ENCODE measurements at places on chromosomes 16 and 17.
A peak's percentile ranks its signal among the peaks of the same experiment; 100 is the strongest.

DNA sequence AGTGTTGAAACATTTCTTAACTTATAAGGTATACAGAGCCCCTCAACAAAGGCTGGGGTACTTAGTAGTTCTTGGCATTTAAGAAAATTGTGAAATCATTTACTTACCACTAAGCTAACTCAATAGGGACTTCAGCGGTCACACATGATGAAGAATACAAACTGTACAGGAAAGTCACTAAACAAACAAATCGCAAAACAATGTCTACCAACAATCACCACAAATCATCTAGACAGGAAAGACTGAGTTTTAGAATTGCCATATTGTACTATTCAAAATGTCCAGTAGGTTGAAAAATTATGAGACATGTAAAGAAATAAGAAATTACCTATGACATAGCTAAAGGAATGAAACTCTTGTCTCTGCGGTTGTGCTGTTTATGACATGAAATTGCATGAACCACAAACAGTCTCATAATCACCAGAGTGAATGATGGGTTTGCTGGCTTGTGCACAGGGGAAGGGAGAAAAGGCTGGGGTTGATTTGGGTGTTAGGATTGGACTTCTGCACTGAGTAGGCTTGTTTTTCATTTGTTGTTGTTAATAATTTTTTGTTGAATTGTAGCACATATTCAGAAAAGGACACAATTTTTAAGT, 441.1 kb upstream of the MON1B start:
- no peak overlapping the region for H3K27ac ChIP-seq
- DNase-seq = peak; percentile 22

GRCh38 chr16:57422026-57422944, 17.7 kb downstream of the CCL17 start:
- H3K27me3 ChIP-seq = no peaks in the 10 kb centered on the region
- H3K4me3 ChIP-seq = no peak overlapping the region

DNA sequence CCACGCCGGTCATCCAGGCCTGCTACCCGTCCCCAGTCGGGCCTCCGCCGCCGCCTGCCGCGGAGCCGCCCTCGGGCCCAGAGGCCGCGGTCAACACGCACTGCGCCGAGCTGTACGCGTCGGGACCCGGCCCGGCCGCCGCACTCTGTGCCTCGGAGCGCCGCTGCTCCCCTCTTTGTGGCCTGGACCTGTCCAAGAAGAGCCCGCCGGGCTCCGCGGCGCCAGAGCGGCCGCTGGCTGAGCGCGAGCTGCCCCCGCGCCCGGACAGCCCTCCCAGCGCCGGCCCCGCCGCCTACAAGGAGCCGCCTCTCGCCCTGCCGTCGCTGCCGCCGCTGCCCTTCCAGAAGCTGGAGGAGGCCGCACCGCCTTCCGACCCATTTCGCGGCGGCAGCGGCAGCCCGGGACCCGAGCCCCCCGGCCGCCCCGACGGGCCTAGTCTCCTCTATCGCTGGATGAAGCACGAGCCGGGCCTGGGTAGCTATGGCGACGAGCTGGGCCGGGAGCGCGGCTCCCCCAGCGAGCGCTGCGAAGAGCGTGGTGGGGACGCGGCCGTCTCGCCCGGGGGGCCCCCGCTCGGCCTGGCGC, 2.4 kb downstream of the HIC1 start:
- H3K4me3 ChIP-seq = no peak overlapping the region
- H3K27me3 ChIP-seq = peaks cover 2% of the 10 kb centered on the region
- H3K27ac ChIP-seq = peak overlapping the region; percentile 83
- peak; percentile 53 for DNase-seq

GRCh38 chr16:84086341-84086740, 30.4 kb downstream of the MBTPS1 start:
- no peak overlapping the region for H3K27ac ChIP-seq
- no peak for DNase-seq
- H3K4me1 ChIP-seq = no peaks in the 10 kb centered on the region
- H3K27me3 ChIP-seq = no peaks in the 10 kb centered on the region
- H3K36me3 ChIP-seq = peaks cover 15% of the 10 kb centered on the region
- H3K4me3 ChIP-seq = no peak overlapping the region

GRCh38 chr16:86217001-86217890, 293.1 kb upstream of the FOXF1 start:
- no peaks in the 10 kb centered on the region for H3K27me3 ChIP-seq
- H3K4me1 ChIP-seq = peaks cover 53% of the 10 kb centered on the region
- no peaks in the 10 kb centered on the region for H3K36me3 ChIP-seq
- no peak overlapping the region for H3K27ac ChIP-seq

DNA sequence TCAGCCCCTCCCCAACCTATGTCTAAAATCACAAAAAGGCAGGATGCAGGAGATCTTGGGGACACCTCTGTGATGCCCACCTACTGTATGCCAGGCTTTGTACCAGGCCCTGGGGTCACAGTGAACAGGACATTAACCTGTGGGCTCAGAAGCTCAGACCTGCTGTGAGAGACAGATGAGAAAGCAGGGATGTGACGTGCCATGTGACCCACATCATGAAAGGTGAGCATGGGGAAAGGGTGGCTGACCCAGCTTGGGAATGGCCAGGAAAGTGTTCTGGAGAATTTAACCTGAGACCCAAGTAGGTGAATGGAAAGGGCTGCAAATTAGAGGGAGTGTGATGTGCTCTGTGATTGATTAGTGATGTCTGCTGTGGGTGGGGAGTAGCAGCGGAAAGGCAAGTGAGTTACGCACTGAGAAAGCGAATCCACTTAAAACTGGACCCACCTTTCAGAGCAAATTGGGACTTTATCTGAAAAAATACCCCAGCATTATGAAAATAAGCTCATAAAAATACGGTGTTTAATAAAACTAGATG, 132.2 kb downstream of the IRF8 start:
- no peaks in the 10 kb centered on the region for H3K36me3 ChIP-seq
- H3K4me3 ChIP-seq = no peak overlapping the region
- peaks cover 2% of the 10 kb centered on the region for H3K4me1 ChIP-seq
- H3K27me3 ChIP-seq = no peaks in the 10 kb centered on the region
- no peak overlapping the region for H3K27ac ChIP-seq

- no peak for DNase-seq
- H3K27me3 ChIP-seq = no peaks in the 10 kb centered on the region
- no peak overlapping the region for H3K27ac ChIP-seq
Observed at GRCh38 chr16:85822145-85822544, 22.6 kb downstream of the COX4I1 start.

- no peaks in the 10 kb centered on the region for H3K27me3 ChIP-seq
- no peak overlapping the region for H3K27ac ChIP-seq
- H3K4me3 ChIP-seq = no peak overlapping the region
- no peaks in the 10 kb centered on the region for H3K4me1 ChIP-seq
Observed at GRCh38 chr16:17260276-17260849, 210.4 kb downstream of the XYLT1 start.

- peak; percentile 46 for DNase-seq
- H3K36me3 ChIP-seq = peaks cover 29% of the 10 kb centered on the region
- no peaks in the 10 kb centered on the region for H3K27me3 ChIP-seq
Observed at GRCh38 chr16:57653936-57654335, 14.2 kb upstream of the ADGRG3 start.

GRCh38 chr17:46120078-46120477, 73.2 kb downstream of the KANSL1 start:
- peaks cover 40% of the 10 kb centered on the region for H3K4me1 ChIP-seq
- H3K27ac ChIP-seq = peak overlapping the region; percentile 53
- no peaks in the 10 kb centered on the region for H3K36me3 ChIP-seq
- no peak overlapping the region for H3K4me3 ChIP-seq
- DNase-seq = no peak

DNA sequence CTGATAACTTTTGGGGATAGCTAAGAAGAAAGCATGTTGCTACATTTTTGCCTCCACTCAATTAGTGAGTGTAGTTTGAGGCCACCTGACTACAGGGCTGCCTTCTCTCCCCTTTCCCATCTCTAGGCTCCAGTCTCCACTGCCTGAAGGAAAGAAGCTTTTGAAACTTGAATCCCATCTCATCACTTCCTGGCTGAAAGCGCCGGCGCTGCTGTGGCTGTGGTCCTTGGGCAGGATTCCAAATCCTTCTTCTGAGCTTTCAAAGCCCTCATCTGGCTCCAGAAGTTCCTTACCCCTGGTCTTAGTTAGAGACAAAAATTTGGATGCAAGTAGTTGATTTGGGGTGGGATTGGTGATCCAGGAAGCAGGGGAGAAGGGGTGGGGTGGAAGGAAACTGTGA, 119.4 kb downstream of the FOXL1 start:
- no peaks in the 10 kb centered on the region for H3K36me3 ChIP-seq
- H3K4me3 ChIP-seq = no peak overlapping the region
- no peak overlapping the region for H3K27ac ChIP-seq
- no peaks in the 10 kb centered on the region for H3K27me3 ChIP-seq
- DNase-seq = peak; percentile 88
- no peaks in the 10 kb centered on the region for H3K4me1 ChIP-seq

GRCh38 chr16:88882358-88883030, 16.0 kb upstream of the PABPN1L start:
- H3K27ac ChIP-seq = no peak overlapping the region
- no peaks in the 10 kb centered on the region for H3K4me1 ChIP-seq
- H3K36me3 ChIP-seq = peaks cover 9% of the 10 kb centered on the region
- H3K4me3 ChIP-seq = no peak overlapping the region
- DNase-seq = no peak

- no peak overlapping the region for H3K4me3 ChIP-seq
- no peaks in the 10 kb centered on the region for H3K36me3 ChIP-seq
- H3K27me3 ChIP-seq = peaks cover 2% of the 10 kb centered on the region
- H3K4me1 ChIP-seq = no peaks in the 10 kb centered on the region
- H3K27ac ChIP-seq = no peak overlapping the region
Observed at GRCh38 chr17:11290814-11291213, 49.8 kb downstream of the SHISA6 start.

DNA sequence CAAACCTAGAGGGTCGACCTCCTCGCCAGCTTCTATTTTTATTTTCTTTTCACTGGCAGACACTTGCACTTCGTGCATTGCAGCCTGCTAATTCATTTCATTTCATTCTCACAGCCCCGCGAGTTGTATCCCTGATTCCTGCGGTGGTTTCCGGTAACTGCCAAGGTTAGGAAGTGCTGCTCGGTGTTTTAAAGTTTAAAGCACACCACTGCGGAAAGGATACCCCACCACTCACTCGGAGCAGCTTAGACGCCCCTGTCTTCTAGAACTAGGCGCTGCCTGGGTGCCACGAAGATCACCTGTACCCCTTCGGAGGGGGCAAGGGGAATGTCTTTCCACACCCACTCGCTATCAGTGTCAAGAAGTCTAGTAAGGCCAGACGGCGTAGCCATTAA, 509 bp downstream of the CNEP1R1 start:
- H3K4me3 ChIP-seq = peak overlapping the region; percentile 90
- H3K36me3 ChIP-seq = no peaks in the 10 kb centered on the region

DNA sequence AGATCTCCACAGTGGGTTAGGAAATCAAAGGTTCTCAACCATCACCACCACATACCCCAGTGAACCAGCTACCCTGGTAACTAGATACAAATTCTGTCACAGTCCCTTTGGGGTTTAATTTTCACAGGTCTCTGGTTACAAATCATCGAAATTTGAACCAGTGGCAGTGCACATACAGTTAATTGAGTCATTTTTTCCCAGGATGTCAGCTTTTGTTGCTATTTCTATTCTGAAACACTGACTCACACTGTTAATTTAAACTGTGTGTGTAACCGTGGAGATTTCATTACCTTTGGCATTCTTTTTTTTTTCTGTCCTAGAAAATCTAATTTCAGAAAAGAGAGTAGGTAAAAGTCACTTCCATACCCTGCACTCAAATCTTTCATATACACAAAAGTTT, 511.5 kb downstream of the TOX3 start:
- no peak overlapping the region for H3K4me3 ChIP-seq
- H3K27ac ChIP-seq = no peak overlapping the region
- no peaks in the 10 kb centered on the region for H3K36me3 ChIP-seq
- H3K4me1 ChIP-seq = no peaks in the 10 kb centered on the region
- H3K27me3 ChIP-seq = no peaks in the 10 kb centered on the region

- no peak for DNase-seq
- H3K4me1 ChIP-seq = no peaks in the 10 kb centered on the region
- no peaks in the 10 kb centered on the region for H3K36me3 ChIP-seq
Observed at GRCh38 chr16:55284718-55285099, 39.3 kb upstream of the IRX6 start.

GRCh38 chr16:22190081-22190775, 15.8 kb upstream of the EEF2K start:
- peak overlapping the region; percentile 65 for H3K4me3 ChIP-seq
- no peaks in the 10 kb centered on the region for H3K4me1 ChIP-seq
- H3K36me3 ChIP-seq = no peaks in the 10 kb centered on the region
- H3K27me3 ChIP-seq = no peaks in the 10 kb centered on the region
- H3K27ac ChIP-seq = peak overlapping the region; percentile 75
- no peak for DNase-seq

DNA sequence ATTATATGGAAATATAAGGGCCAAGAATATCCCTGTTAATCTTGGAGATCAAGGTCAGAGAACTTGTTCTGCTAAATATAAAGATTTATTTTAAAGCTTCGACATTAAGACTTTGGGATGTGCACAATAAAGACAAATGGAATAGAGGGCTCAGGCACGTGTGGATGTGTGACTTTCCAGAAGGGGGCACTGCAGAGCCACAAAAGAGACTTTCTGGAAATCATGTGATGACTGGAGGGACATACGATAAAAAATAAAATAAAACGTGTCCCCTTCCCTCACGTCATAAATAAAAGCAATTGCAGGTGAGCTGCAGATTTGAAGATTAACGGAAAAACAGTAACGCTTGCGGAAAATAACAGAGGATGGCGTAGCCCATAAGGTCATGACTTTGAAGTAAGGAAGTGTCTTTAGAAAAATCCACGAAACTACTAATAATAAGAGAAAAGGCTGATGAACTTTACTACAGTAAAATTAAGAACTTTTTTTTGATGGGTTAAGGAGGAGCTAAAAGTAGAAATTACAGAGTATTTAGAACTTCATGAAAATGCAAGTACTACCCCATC, 9.4 kb upstream of the ENGASE start:
- no peaks in the 10 kb centered on the region for H3K36me3 ChIP-seq
- peak; percentile 26 for DNase-seq
- H3K27me3 ChIP-seq = no peaks in the 10 kb centered on the region
- H3K4me3 ChIP-seq = no peak overlapping the region

GRCh38 chr17:50191359-50192143, 9.9 kb downstream of the COL1A1 start:
- H3K27ac ChIP-seq = no peak overlapping the region
- no peak overlapping the region for H3K4me3 ChIP-seq
- H3K4me1 ChIP-seq = peaks cover 4% of the 10 kb centered on the region
- H3K36me3 ChIP-seq = peaks cover 38% of the 10 kb centered on the region
- DNase-seq = no peak

DNA sequence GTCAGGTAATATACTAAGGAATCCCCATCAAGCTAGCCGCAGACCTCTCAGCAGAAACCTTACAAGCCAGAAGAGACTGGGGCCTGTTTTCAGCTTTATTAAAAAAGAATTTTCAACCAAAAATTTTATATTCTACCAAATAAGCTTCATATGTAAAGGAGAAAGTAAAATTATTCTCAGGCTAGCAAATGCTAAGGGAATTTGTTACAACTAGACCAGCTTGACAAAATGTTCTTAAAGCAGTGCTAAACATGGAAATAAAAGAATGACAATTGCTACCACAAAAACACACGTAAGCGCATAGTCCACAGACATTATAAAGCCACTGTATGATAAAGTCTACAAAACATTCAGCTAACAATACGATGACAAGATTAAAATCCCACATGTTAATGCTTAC, 449.4 kb upstream of the MON1B start:
- no peak overlapping the region for H3K4me3 ChIP-seq
- H3K36me3 ChIP-seq = no peaks in the 10 kb centered on the region
- H3K27me3 ChIP-seq = no peaks in the 10 kb centered on the region
- no peaks in the 10 kb centered on the region for H3K4me1 ChIP-seq
- H3K27ac ChIP-seq = no peak overlapping the region
- no peak for DNase-seq

- H3K4me1 ChIP-seq = no peaks in the 10 kb centered on the region
- no peaks in the 10 kb centered on the region for H3K36me3 ChIP-seq
- no peaks in the 10 kb centered on the region for H3K27me3 ChIP-seq
Observed at GRCh38 chr17:60577147-60577915, 22.7 kb upstream of the PPM1D start.
